ENCODE measurements at places on chromosomes 2 and 18.

- DNase-seq, result no peak
Observed at GRCh38 chr2:22753476-22753875, 631.5 kb upstream of the KLHL29 start.

DNA sequence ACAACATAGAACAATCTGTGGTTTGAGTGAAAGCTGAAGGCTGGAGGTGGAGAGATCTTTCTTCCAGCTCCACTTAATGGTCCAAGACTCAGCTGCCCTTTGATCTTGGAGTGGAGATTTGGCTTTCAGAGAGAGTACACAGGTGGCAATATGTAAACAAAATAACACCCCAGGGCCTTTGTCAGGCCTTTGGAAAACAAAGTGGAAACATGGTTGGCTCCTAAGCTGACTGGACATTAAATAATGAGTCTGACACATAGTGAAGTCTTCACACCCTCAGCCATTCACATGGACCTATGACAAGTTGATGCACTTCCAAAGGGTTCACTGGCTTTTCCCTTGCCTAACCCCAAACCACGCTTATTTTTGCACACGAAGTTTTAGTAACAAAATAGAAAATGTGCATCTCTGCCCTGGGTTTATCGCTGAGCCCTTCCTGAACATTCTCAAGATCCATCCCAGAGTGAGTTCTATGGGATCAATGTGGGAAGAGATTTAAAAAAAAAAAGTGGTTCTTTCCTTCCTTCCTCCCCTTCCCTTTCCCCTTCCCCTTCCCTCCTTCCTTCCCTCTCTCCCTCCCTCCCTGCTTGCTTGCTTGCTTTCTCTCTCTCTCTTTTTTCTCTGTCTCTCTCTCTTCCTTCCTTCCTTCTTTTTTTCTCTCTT, 201.3 kb upstream of the NT5C1B start:
- DNase-seq, result no peak

DNA sequence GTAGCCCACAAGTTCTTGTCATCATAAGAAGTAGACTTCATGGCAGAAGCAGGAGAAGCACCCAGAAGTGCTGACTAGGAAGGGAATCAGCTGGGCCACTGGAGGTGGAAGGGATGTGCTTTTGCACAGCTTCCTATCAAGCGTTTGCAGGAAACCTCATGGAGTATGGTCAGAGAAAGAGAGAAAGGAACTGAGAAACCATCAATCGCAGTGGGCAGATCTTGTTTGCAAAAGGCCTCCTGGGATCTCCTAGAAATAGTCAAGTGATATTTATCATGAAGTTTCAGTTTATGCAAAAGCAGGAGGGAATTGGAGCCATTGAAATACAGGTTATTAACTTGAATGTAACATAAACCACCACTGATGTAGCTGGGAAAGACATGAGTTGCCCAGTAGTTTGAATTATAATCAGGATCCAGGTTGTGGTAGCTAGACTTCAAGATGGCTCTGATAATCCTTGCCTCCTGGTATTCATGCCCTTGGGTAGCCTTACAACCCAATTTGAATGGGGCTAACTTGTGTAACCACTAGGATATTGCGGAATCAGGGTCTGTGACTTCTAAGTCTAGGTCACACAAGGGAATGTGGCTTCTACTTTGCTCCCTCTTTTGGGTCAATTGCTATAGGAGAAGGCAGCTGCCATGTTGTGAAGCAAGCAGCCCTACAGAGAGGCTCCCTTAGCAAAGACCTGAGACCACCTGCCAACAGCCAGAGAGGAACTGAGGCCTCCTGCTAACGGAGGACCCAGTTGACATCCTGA, 69.8 kb upstream of the TCF4 start:
- no peak for DNase-seq

GRCh38 chr2:129334128-129334527, 645.3 kb upstream of the RAB6C start:
- DNase-seq, result no peak

DNA sequence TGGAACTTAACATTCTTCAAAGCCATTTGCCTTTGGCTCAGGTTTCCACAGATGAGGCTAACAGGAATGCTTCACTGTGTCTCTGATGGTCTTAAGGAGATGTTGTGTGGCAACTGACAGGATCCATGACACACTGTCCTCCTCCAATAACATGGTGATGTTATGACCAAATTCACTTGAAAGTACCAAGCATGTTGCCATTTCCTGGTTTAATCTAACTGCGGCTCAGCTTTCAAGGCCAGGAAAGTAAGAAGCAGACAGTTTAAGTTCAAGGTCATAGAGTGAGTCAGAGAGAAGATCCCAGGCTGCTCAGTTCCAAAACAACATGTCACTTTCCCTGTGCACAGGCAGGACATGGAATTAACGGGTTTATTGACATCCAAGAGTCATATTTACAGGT, 513.6 kb downstream of the STK39 start:
- no peak for DNase-seq

- no peak for DNase-seq
Observed at GRCh38 chr2:155062922-155063258, 364.4 kb downstream of the KCNJ3 start.

- DNase-seq, result no peak
Observed at GRCh38 chr2:109513749-109514588, 99.8 kb downstream of the SEPTIN10 start.

- DNase-seq, result no peak
Observed at GRCh38 chr2:47617523-47618271, 165.2 kb upstream of the MSH6 start.

- no peak for DNase-seq
Observed at GRCh38 chr2:105793196-105793975, 48.7 kb downstream of the NCK2 start.

GRCh38 chr2:28172114-28172898, 220.4 kb upstream of the FOSL2 start:
- no peak for DNase-seq

DNA sequence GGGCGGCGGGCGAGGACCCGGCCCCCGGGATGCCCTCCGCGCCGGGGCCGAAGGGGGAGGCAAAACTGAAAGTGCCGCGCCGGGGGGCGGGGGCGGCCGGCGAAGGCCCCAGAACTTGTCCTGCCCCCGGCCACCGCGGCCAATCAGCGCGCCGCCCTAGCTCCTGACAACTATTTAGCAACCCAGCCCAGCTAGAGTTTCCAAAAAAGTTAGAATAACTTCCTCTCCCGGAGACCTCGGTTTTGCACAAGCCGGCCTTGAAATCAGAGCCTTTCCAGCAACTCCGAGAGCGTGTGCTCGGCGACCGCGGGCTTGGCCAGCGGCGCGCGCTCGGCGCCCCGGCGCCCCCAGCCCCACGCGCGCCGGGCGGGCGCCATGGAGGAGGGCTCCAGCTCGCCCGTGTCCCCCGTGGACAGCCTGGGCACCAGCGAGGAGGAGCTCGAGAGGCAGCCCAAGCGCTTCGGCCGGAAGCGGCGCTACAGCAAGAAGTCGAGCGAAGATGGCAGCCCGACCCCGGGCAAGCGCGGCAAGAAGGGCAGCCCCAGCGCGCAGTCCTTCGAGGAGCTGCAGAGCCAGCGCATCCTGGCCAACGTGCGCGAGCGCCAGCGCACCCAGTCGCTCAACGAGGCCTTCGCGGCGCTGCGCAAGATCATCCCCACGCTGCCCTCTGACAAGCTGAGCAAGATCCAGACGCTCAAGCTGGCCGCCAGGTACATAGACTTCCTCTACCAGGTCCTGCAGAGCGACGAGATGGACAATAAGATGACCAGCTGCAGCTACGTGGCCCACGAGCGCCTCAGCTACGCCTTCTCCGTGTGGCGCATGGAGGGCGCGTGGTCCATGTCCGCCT, at the start of gene TWIST2:
TSS of gene TWIST2 (plus strand) at position 245 of the 850 bp plus-strand sequence. CDS start at position 376, 131 bp downstream.
- DNase-seq, result no peak

GRCh38 chr18:78860117-78860516, 119.5 kb upstream of the SALL3 start:
- DNase-seq, result no peak

DNA sequence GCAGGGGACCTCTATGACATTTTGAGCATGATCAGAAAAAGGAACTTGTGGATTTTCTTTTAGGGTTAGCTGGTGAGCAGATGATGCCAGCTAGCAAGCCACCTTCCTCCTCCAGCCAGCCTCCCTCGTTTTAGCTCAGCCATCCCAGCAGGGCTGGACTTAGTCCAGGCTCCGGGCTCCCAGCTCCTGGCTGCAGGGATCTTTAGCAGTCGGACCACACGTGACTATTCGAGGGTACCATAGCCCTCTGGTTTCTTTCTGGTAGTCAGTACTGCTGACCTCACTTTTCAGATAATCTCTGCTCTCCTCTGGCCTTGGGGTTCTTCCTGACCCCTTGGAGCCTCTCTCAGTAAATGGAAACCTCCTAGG, 31.8 kb downstream of the NCK2 start:
- no peak for DNase-seq

DNA sequence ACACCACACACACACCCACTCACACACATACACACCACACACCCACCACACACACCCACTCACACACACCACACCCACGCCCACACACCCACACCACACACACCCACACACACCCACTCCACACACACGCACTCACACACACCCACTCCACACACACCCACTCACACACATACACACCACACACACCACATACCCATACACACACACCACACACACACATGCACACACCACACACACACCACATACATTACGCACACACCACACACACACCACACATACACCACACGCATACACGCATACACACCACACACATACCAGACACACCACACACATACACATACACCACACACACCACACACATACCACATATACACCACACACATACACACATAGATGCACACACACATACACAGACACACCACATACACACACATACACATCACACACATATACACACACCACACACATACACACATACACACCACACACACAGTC, 37.9 kb downstream of the MCFD2 start:
- DNase-seq, result no peak

DNA sequence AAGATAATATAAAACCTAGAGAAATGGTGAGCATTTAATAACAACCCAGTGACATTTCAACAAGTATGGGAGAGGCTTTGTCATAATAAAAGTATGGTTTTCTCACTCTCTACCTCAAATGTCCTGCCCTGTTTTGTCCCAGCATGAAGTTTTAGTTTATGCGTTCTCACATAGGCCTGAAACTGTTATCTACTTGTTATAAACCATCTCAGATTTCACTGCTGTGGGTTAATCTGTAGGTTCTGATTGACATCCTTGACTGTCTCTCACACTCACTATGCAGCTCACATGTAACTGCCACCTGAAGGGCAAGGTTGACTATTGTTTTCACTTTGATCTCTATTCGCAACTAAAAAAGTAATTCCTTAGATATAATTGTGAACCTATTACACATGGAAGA, 44.9 kb downstream of the ZEB2 start:
- DNase-seq, result no peak

- no peak for DNase-seq
Observed at GRCh38 chr2:206438196-206438724, 5.1 kb upstream of the ADAM23 start.

GRCh38 chr2:232809349-232810124, 33.2 kb upstream of the KCNJ13 start:
- peak; percentile 8 for DNase-seq

GRCh38 chr2:139099721-139100120, 319.5 kb upstream of the NXPH2 start:
- DNase-seq, result no peak

DNA sequence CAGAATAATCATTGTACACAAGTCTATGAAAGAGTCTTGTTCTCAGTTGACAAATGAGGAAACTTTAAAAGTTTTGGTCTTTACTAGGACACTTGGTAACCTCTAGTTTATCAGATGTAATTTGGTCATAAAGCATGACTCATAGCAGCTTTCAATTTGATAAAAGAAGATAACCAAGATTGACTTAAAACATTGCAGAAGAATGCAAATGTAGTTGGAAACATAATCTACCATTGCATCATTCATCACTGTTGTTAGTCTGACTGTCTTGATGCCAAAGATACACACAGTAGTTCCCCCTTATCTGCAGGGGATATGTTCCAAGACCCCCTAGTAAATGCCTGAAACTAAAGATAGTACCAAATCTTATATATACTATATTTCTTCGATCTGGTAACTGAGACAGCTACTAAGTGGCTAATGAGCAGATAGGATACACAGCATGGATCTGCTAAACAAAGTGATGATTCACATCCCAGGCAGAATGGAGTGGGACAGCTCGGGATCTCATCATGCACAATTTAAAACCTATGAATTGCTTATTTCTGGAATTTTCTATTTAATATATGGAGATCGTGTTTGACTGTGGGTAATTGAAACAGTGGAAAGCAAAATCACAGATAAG, 131.4 kb upstream of the CCDC68 start:
- no peak for DNase-seq

DNA sequence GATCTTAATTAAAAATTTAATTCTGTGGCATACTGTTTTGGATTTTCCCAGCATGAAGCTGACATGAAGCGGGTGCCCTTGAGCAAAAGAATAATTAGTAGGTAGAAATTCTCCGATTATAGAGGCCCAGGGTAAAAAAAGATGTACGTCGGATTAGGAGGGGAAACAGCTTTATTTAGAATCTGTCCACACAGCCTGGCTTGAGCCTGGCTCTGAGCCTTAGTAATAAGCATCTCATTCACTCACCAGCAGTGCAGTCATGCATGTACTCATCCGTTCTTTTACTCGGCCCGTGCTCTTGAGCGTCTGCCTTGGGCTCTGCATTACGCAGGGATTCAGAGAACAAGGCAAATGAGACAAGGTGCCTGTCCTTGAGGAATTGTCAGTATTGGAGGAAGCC, 219.3 kb downstream of the AGAP1 start:
- DNase-seq, result no peak

DNA sequence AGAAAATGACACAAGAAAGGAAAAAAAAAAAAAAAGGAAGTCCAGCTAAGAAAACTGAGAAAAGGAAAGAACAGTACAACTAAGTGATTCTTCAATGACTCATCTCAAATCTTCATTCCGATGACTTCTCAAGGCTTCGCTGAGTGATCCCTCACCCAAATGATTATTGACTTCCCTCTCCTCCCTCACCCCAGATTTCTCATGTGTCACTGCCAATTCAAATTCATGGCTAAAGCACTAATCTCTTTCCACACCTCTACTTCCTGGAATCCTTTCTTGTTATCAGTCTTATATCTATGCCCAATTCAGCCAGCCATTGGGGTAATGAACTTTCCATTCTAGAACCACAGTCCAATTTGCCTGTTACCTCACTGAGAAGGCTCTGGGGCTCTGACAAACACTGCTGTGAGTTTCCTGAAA, 7.2 kb upstream of the ABCB11 start:
- DNase-seq, result peak; percentile 67

DNA sequence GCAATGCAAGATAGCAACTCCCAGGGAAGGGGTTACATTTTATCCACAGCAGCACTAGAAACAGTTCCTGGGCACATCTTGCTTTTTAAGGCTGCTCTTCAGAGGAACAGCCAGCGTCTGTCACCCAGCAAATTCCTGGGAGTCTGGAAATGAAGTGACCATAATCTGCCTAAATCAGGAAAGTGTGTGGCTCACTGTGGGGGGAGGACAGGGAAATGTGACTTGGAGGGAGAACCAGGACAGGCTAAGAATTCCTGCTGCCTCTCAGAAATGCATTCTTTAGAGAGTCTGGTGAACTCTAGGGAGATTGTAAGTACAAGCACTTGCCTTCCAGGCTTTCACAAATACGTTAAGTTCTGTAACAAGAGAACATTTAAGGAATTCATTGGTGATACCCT, 364.3 kb upstream of the SPHKAP start:
- DNase-seq, result no peak

All from KBM-7 (cell line).